ENCODE measurements at places on chromosomes 3 and 15.

DNA sequence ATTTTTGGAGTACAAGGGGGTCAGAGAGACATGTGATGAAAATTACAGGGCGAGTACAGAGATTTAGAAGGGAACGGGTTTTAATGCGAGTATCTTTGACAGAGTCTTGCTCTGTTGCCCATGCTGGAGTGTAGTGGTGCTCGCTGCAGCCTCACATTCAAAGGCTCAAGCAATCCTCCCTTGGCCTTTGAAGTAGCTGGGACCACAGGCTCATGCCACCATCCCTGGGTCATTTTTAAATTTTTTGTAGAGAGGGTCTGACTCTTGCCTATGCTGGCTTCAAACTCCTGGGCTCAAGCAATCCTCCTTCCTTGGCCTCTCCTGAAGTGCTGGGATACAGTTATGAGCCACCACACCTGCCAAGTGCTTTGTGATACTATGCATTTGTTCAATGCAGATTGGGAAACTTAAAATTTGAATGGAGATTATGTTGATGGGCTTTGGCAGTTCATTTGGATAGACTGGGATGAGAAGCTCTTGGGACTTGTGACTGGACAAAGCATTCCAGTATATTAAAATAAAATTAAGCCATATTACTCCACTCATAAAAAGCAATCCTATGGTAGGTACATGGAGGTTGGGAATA is 4.0 kb upstream of the LMLN start:
- DNase-seq, result no peak

DNA sequence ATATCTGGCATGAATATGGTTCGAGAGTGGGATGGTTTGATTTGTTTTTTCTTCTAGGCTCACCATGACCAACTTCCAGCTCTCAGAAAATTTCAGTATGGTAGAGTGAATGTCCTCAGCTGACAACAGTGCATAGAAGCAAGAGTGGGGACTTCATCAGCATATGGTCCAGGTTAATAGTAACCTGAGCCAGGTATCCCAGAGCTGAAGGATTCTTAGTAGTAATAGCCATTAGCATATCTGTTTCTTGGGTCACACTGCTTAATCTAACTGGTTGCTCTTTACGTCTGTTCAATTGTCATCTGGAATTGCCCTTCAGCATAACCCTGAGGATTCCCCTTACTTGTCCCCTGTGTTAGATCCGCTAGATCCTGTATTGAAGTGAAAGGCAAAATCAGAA is 151.8 kb downstream of the GMNC start:
- no peak for DNase-seq

DNA sequence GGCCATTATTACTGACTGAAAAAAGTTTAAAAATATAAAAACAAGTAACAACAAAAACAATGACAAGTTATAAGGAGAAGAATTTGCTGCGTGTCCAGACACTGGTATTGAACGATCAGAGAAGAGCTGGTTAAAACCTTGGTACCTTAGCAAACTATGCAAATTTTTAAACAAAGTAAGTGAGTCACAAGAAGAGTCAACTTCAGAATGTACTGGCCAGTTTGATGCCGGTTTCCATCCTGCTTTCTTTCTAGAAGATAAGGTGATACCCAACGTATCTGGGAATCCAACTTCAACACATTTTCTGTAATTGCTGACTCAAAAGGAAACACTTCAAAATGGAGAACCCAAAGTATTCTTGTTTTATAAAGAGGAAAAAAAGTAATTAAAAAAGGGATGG is 49.8 kb downstream of the RUBCN start:
- DNase-seq, result no peak

- DNase-seq, result no peak
These were observed 52.2 kb downstream of the ABHD5 start for GRCh38 chr3:43742920-43743319.

DNA sequence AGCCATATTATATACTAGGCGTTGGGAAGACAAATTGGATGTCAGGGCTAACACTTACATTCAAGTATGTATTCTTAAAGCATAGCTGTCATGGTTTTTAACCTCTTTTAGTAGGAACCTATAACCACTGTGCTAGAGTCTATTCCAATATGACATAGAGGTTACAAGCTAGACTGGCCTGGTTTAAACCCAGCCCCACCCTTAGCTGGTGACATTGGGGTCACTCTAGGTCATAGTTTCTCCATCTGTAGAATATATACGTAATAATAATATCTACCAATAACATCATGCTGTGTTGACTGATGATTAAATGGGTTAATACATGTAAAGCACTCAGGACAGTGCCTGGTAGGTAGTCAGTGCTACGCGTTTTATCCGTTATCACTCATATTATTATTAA is 16.7 kb downstream of the NRROS start:
- no peak for DNase-seq

GRCh38 chr3:197545101-197545500 is 10.7 kb downstream of the BDH1 start:
- no peak for DNase-seq

DNA sequence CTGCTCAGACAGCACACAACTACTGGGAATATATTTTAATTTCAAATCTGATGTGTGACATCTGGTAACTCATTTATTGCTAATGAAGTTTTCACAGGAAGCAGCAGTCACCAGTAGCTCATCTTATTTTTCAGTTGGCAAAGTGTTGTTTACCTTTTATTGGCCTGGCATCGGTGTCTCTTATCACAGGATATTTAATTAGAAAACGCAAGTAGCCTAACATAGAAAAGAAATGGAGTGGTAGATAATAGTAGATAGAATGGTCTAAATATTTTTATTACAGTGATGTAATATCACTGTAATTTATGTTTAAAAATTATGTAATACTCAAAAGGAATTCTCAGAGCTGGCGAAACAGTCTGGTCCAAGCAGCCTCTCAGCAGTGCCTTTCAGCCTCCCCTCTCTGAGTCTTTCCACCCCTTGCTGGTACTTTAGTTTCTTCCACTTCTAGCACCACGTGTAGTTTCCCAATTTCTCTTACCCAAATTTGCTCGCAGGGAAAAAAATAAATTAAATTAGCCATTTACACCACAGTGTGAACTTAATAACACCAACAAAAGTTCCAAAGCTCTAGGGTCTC is 31.9 kb downstream of the AGTR1 start:
- DNase-seq, result no peak

DNA sequence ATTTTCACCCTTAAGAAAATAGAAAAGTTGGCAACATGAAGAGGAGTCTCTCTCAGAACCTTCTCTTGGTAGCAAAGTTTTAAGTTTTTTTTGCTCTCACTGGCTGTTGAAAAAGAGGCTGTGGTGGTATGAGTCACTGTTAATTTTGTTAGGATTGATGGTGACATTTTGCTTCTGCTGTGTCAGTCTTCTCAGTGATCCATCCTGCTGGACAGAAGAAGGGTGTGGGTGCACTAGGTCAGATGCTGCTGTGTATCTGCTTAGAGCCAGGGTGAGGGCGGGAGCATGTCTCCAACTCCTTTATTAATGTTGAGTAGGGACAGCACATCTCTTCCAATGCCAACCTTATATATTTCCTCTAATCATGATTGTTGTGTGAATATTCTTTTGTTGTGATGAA is 369.5 kb downstream of the FEZF2 start:
- DNase-seq, result no peak

Measured in stimulated activated CD4-positive, alpha-beta T cell treated with anti-CD3 and anti-CD28 coated beads, Interleukin-1b, Interleukin-23, amount 100 ng/mL, for 4 hours (primary cell).